ENCODE measurements at places on chromosomes 11 and 22. TPM values are rescaled to one million over a fixed set of nuclear protein-coding genes. Genes with fewer than 3 reads are reported as not detected.

- DNase-seq = no peak
Observed at GRCh38 chr11:27437829-27438594, 34.6 kb downstream of the LGR4 start.

DNA sequence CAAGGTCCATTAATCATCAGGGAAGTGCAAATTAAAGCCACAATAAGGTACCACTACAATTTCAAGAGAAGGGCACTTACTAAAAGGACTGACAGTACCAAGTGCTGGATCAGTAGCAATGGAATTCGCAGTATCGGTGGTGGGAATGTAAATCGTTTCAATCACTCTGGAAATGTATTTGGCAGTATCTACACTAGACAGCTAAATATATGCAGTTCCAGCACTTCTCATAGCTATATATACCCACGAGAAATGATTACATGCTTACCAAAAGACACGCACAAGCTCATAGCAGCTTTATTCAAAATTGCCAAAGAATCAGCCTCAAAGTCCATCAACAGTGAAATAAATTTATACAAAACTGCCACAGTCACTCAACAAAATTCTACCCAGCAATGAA is 4.4 kb upstream of the ZNF280B start:
- no peak for DNase-seq

- DNase-seq = no peak
Observed at GRCh38 chr22:29268511-29269229, 602 bp downstream of the EWSR1 start.

The DMC1 gene
- total RNA-seq = 3.2 TPM

The FAR1 gene
- total RNA-seq = 32.9 TPM

The NEU3 gene
- total RNA-seq = 7.7 TPM

GRCh38 chr22:48486134-48486532 is 1341.5 kb downstream of the BRD1 start:
- DNase-seq = no peak

The TUB gene
- 5.7 TPM for total RNA-seq

- no peak for DNase-seq
Observed at GRCh38 chr11:44934110-44934509, 16.6 kb downstream of the TP53I11 start.

The NFAM1 gene
- not detected for total RNA-seq

- DNase-seq = no peak
Observed at GRCh38 chr11:74325649-74326645, 14.5 kb upstream of the P4HA3 start.

DNA sequence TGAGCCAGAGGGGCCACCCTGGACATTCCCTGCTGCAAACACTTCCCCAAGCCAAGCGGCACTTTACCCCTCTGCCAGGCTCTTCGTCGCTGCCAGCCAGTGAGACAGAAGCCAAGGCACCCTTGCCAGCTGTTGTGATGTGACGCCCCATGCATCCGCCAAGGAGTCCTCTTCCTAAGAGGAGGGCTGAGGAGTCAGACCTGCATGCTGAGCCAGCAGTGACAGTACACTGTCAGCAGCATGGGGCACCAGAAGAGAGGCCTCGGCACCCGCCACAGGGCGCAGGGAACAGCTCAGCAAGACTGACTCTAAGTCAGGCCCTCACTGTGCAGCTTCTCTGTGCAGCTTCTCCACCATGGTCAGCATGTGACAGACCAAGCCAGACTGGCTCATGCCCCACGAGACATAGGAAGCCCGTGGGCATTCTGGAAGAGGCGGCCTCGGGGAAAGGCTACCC is 26.4 kb downstream of the VPS37C start:
- DNase-seq = no peak

GRCh38 chr11:33616552-33616951 is 84.1 kb downstream of the C11orf91 start:
- DNase-seq = no peak

DNA sequence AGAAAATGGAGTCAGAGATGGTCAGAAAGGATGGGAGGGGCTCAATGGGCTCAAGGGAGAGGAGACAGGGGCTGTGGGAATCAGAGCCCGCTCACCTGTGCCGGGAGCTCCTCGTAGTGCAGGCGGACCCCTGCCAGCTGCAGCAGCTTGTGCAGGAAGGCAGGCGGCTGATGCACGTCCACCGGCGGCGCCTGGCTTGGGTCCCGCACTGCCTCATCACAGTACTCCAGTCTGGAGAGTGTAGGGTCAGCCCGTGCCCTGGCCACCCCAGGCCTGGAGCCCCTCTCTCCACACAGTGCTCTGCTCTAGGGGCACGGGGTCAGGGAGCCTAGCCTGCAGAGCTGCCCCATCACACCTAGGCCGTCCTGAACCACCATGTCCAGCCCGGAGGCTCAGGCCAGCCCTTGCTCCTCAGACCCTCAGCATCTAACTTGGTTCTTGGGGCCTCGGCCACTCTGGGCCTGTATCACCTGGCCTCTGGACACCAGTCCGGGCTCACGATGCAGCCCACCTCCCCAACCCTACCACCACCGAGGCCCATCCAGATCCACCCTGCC is 3.8 kb downstream of the ATG2A start:
- DNase-seq = no peak

- DNase-seq = no peak
Observed at GRCh38 chr11:44067266-44067665, 1.2 kb downstream of the ACCS start.

The MRGPRX4 gene
- not detected for total RNA-seq

GRCh38 chr11:9138612-9139579 is 47.5 kb upstream of the SCUBE2 start:
- DNase-seq = peak; percentile 49

GRCh38 chr11:12725863-12726682 is 51.9 kb downstream of the TEAD1 start:
- DNase-seq = no peak
